Left colon (tissue), 2 donors: ENCODE measurements at places on chromosomes 1 and 21. TPM values are rescaled to one million over a fixed set of nuclear protein-coding genes. Genes with fewer than 3 reads are reported as not detected.

The HPCAL4 gene
- total RNA-seq: not detected

The AMY1C gene
- total RNA-seq: not detected

The DNMT3L gene
- not detected for total RNA-seq

The ANGPTL1 gene
- total RNA-seq: 10.6 TPM

The IL10 gene
- total RNA-seq: 1.5 TPM

The AKT3 gene
- total RNA-seq: 9.7 TPM
